ENCODE measurements at places on chromosomes 6 and 20.

DNA sequence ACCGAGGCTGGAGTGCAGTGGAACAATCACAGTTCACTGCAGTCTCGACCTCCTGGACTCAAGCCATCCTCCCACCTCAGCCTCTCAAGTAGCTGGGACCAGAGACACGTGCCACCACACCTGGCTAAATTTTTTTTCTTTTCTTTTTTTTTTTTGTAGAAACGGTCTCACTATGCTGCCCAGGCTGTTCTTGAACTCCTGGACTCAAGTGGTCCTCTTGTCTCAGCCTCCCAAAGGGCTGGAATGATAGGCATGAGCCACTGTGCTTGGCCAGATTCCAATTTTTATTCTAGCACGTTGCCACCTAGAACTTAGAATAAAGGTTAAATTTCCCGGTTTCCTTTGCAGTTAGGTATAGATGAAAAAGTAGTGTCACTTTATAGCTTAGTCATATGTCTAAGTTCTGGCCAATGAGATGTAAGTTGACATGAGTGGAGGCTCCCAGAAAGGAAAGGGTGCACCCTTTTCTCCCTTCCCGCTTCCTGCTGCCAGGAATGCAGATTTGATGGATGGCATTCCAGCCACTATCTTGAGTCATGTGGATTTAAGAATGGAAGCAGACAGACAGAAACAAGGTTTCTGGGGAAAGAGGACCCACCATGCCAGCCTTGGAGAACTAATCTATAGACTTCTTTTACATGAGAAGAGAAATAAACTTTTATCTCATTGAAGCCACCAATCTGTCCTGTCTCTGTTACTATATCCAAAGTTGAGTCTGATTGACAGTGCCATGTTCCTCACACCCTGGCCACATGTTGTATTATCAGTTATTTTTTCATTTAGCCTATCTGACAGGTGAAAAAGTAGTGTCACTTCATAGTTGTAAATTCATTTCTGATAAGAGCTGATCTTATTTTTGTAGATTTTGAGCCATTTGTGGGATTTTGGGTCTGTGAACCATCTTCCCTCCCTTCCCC is 60.6 kb upstream of the NCOA3 start:
- DNase-seq = no peak

DNA sequence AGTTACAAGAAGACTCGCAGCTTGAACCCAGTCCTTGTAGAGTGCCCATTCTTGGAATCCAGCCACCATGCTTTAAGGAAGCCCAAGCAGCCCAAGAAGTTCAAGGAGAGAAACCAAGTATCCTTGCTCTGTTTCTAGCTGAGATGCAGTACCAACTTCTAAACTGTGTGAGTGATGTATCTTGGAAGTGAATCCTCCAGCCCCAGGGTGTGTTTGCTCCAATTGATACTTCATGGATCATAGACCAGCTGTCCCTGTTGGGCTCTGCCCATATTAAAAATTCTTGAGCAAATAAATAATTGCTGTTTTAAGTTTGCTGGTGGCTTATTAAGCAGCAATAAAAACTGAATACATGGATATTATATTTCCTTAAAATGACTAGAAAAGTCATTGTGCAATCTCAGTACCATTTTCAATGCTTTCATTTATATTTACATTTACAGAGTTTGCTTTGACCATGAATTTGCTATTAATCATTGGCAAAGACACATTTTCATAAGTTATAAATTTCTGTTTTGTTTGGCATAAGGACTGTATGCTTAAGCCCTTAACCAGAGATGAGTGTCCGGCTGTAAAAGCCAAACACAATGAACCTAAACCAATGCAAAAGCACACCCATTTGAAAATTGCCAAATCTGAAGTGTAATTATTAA is 9.2 kb downstream of the SPTLC3 start:
- no peak for DNase-seq

GRCh38 chr6:46051962-46052361 is 36.3 kb upstream of the CLIC5 start:
- DNase-seq = no peak

- no peak for DNase-seq
Observed at GRCh38 chr6:67102743-67103142, 1395.7 kb upstream of the EYS start.

GRCh38 chr20:51488331-51488730 is 54.2 kb downstream of the NFATC2 start:
- no peak for DNase-seq

GRCh38 chr6:24194978-24195700 is 69.1 kb downstream of the NRSN1 start:
- DNase-seq = no peak

DNA sequence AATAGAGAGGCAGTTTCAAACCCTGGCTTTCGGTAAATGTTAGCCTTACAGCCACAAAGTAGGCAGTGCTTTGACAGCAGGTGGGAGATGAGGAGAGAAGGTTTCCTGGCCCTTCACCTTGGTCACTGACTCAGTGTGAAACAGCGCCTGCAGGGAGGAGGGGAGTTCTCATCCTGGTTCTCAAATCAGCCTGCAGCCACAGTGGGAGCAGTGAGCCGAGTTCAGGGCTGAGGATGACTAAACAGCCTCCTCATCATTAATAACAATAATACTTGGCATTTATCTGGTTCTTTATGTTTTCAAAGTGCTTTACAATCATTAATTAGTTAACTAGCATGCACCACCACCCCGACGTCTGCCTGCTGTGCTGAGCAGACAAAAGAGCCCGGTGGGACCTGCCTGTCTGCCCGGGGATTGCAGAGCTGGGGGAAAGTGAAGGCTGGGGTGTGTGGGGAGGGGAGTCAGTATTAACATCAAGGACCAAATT is 59.6 kb downstream of the PRDM1 start:
- no peak for DNase-seq

GRCh38 chr6:113412589-113413357 is 444.4 kb upstream of the MARCKS start:
- DNase-seq = no peak

DNA sequence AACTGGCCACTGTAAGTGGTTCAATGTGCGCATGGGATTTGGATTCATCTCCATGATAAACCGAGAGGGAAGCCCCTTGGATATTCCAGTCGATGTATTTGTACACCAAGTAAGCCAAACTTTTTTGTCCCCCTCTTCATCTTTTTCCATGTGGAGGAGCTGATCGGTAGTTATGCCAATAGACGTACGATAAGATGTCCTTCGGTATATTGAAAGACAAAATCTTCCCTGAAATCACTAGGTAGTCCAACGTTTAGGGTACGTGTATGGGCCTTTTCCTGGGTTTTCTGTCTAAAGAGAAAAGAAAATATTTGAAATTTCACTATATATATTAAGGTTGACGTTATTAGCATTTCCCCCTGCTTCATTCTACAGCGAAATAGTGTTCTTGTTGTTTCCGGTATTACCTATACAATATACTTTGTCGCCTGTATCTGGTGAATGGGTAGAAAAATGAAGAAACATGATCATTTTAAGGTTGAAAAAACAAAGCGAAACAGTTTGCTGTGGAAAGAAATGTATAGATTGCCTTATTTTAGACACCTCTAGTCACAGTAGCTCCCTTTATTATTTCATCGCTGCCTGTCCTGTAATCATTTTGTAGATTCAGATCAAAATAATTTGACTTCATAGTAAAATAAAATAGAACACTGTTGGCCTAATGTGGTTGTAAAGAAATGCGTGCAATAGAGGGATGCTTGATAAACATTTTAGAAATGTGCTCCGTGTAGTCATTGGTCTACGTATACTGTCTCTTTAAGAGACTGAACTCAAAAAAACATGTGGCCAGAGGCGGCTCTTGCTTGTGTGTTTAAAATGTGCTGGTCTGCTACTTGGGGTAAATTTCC is 1.5 kb downstream of the LIN28B start:
- no peak for DNase-seq

Data from CD14-positive monocyte (primary cell).